Muscle of leg (tissue), 16 donors: ENCODE measurements at places on chromosomes 7 and 10. TPM values are rescaled to one million over a fixed set of nuclear protein-coding genes. Genes with fewer than 3 reads are reported as not detected.

FBXL15 gene
- 5.3 TPM for total RNA-seq

CTNNA3 gene
- total RNA-seq: 18.8 TPM

- DNase-seq: no peak
These were observed 138.5 kb downstream of the NPY start for GRCh38 chr7:24422441-24423010.

- DNase-seq: no peak
These were observed 59.5 kb downstream of the AGK start for GRCh38 chr7:141610671-141611070.

DNA sequence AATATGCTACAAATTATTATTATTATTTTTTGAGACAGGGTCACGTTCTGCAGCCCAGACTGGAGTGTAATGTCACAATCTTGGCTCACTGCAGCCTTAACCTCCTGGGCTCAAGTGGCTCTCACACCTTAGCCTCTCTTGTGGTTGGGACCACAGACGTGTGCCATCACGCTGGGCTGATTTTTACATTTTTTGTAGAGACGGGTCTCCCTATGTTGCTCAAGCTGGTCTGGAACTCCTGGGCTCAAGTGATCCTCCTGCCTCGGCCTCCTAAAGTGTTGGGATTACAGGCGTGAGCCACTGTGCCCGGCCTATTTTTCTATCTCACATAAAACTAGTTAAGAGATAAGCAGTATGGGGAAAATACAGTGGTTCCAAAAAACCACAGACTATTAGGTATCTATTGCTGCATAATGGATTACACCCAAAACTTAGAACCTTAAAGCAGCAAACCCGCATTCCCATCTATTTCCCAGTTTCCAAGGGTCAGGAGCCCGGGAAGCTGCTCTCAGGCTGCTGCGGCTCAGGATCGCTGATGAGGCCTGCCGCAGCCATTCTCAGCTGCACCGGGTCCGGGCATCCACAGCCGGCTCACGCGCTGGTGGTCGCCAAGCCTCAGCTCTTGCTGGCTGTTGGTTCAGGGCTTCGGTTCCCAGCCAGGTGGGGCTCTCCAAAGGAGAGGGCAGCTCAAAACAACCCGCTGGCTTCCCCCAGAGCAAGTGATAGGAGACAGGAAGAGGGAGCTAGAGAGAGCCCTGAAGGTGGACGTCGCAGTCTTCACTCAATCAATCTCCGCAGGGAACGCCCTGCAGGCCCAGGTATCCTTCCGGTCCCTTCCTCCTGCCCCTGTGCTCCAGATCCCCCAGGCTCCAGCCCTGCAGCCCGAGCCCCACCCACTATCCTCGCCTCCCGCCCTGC lies 128.2 kb downstream of the UBE2H start:
- DNase-seq: peak; percentile 49

GRCh38 chr10:42990721-42991441 lies 86.0 kb upstream of the RET start:
- no peak for DNase-seq

GRCh38 chr7:121875203-121875602 lies 2.2 kb downstream of the PTPRZ1 start:
- DNase-seq: no peak

GRCh38 chr7:78037603-78038002 lies 239.0 kb downstream of the PHTF2 start:
- no peak for DNase-seq

GRCh38 chr7:42210779-42211178 lies 26.2 kb downstream of the GLI3 start:
- DNase-seq: no peak
